ENCODE measurements at places on chromosomes 1 and 21.

- H3K36me3 ChIP-seq = no peaks in the 10 kb centered on the region
- H3K4me3 ChIP-seq = no peak overlapping the region
- H3K4me1 ChIP-seq = peaks cover 33% of the 10 kb centered on the region
- peak; percentile 23 for DNase-seq
Observed at GRCh38 chr1:149936992-149937705, 470 bp upstream of the MTMR11 start.

GRCh38 chr1:21262293-21263051 lies 27.8 kb downstream of the ECE1 start:
- no peak for DNase-seq
- no peaks in the 10 kb centered on the region for H3K27me3 ChIP-seq
- peaks cover 56% of the 10 kb centered on the region for H3K4me1 ChIP-seq
- H3K27ac ChIP-seq = peak overlapping the region; percentile 93

GRCh38 chr1:53804791-53805505 lies 33.1 kb downstream of the NDC1 start:
- no peak overlapping the region for H3K27ac ChIP-seq
- H3K27me3 ChIP-seq = no peaks in the 10 kb centered on the region
- peaks cover 46% of the 10 kb centered on the region for H3K36me3 ChIP-seq
- no peak for DNase-seq
- no peak overlapping the region for H3K4me3 ChIP-seq

DNA sequence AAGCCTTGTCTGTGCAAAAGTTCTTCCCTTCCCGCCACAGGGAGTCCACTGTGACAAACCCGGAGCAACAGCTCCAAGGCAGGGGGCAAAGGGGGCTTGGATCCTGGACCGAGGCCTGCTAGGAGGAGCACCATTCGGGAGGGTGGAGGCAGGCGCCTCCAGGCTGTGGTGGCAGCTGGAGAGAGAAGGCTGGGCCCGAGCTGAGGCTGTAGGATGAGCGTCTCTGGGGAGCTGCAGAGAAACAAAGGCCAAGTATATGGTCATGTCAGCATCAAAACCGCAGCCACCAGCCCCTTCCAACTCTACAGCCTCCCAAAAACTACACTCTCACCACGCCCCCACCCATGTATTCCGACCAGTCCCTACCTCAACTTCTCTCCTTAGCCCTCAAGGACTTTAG lies 579 bp downstream of the SH3BP5L start:
- peaks cover 23% of the 10 kb centered on the region for H3K36me3 ChIP-seq
- peak overlapping the region; percentile 99 for H3K27ac ChIP-seq
- peaks cover 63% of the 10 kb centered on the region for H3K4me1 ChIP-seq
- peak overlapping the region; percentile 85 for H3K4me3 ChIP-seq

DNA sequence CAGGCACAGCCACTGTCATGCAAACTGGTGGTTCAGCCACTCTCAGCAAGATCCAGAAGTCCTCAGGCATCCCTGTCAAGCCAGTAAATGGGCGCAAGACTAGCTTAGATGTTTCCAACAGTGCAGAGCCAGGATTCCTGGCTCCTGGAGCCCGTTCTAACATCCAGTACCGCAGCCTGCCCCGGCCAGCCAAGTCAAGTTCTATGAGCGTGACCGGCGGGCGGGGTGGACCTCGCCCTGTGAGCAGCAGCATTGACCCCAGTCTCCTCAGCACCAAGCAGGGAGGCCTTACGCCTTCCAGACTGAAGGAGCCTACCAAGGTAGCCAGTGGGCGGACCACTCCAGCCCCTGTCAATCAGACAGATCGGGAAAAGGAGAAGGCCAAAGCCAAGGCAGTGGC lies 46.6 kb upstream of the IPO9 start:
- H3K4me3 ChIP-seq = no peak overlapping the region
- H3K27me3 ChIP-seq = no peaks in the 10 kb centered on the region
- no peaks in the 10 kb centered on the region for H3K36me3 ChIP-seq
- H3K4me1 ChIP-seq = no peaks in the 10 kb centered on the region
- no peak overlapping the region for H3K27ac ChIP-seq

DNA sequence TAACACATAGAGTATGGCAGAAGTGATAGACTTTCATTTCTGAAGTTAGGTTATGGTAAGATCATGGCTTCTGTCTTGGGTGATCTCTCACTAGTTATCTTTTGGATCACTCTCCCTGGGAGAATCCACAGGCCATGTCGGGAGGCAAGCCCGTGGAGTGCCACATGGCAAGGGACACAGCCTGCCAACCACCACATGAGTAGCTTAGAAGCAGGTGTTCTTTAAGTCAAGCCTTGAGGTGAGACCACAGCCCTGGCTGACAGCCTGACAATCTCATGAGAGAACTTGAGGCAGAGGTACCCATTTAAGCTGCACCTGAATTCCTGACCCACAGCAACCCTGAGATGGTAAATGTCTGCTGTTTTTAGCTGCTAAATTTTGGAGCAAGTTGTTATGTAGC lies 130.4 kb downstream of the KCNN3 start:
- no peak overlapping the region for H3K27ac ChIP-seq
- H3K27me3 ChIP-seq = peaks cover 5% of the 10 kb centered on the region
- DNase-seq = no peak
- H3K4me1 ChIP-seq = peaks cover 52% of the 10 kb centered on the region
- no peaks in the 10 kb centered on the region for H3K36me3 ChIP-seq
- H3K4me3 ChIP-seq = no peak overlapping the region

DNA sequence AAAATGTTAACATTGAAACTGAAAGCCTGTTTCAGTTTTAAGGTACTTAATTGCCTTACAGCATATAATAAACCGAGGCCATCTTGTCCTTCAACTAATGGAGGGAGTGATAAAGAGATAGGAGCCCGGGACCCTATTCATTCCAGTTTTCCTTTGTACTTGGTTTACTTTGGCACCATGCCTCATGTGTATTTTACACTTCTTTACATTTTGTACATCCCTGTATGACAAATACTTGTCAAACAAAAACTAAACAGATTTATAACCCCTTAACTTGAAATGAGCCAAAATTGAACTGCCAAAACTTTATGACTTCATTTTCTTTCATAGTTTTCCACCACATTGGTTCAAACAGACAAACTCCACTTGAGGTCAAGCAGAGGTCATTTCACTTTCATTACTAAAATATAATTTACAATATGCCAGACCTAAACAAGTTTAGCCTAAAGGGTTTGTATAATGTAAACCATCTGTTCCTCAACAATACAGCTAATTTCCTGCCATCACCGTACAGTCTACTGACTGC lies 30.9 kb upstream of the UBE2U start:
- H3K27ac ChIP-seq = no peak overlapping the region
- no peak overlapping the region for H3K4me3 ChIP-seq
- DNase-seq = no peak

- peak; percentile 92 for DNase-seq
- peak overlapping the region; percentile 73 for H3K27ac ChIP-seq
- no peaks in the 10 kb centered on the region for H3K27me3 ChIP-seq
- peak overlapping the region; percentile 75 for H3K4me3 ChIP-seq
- H3K4me1 ChIP-seq = peaks cover 30% of the 10 kb centered on the region
Observed at GRCh38 chr1:27365372-27366112, 1.2 kb downstream of the MAP3K6 start.

DNA sequence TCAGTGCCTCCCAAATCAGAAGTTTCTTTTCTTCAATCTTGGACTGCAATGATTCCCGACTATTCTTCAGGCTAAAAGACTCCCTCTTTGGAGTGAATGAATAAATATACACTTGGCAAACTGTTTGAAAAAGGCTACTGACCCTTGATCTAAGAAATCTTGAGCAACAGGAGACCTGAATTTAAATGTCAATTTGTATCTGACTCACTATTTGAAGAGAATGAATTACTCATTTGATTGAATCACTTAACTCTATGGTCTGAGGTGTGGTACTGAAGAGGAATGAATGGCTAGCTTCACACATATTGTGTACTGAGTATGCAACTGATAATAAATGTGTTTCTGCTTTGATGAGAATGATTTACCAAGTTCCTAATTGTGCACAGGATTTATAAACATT lies 4.6 kb upstream of the SMG7 start:
- peaks cover 14% of the 10 kb centered on the region for H3K4me1 ChIP-seq
- no peak for DNase-seq
- H3K27me3 ChIP-seq = peaks cover 7% of the 10 kb centered on the region
- no peak overlapping the region for H3K4me3 ChIP-seq
- no peak overlapping the region for H3K27ac ChIP-seq
- no peaks in the 10 kb centered on the region for H3K36me3 ChIP-seq

GRCh38 chr1:87594736-87595383 lies 266.2 kb downstream of the LMO4 start:
- no peak overlapping the region for H3K4me3 ChIP-seq
- no peak overlapping the region for H3K27ac ChIP-seq
- H3K27me3 ChIP-seq = no peaks in the 10 kb centered on the region
- DNase-seq = no peak
- H3K36me3 ChIP-seq = no peaks in the 10 kb centered on the region

DNA sequence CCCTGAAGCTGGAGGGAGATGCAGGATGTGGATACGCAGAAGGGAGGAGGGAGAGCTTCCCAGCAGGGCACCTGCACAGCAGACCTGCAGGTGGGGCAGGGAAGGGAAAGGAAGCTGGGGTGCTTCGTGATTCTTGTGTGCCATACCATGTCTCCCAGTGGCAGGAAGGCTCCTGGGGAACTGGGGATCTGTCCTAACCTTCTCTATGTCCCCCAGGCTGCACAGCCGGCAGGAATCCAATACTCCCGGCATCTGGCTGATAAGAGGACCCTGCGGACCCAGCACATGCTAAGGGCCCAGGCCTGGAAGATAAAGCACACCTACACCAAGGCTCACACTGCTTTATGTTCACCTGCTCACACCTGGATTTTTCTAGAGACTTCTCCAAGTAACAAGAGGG lies 79.4 kb downstream of the ITPKB start:
- DNase-seq = no peak
- H3K4me3 ChIP-seq = no peak overlapping the region
- no peaks in the 10 kb centered on the region for H3K4me1 ChIP-seq
- H3K27ac ChIP-seq = peak overlapping the region; percentile 94

- no peak overlapping the region for H3K4me3 ChIP-seq
- no peaks in the 10 kb centered on the region for H3K27me3 ChIP-seq
Observed at GRCh38 chr21:34810786-34811185, 142.0 kb downstream of the CLIC6 start.

DNA sequence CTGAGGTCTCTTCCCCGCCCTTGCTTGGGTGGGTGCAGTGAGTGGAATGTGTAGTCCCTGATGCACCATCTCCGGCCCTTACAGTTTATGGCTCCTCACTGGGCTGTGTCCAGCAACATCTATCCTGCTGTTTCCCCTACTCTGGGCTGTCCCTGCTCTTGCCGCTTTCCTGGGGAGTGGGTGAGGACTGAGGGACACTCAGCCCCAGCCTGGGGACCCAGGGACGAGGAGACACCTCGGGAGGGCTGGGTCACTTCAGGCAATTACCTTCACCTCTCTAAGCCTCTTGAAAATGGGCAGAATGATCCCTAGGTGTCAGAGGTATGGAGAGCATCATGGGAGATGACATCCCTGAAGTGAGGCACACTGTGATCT lies 13.6 kb upstream of the LRP8 start:
- peaks cover 10% of the 10 kb centered on the region for H3K36me3 ChIP-seq
- no peak overlapping the region for H3K4me3 ChIP-seq
- H3K27me3 ChIP-seq = no peaks in the 10 kb centered on the region
- peaks cover 14% of the 10 kb centered on the region for H3K4me1 ChIP-seq
- H3K27ac ChIP-seq = peak overlapping the region; percentile 29

GRCh38 chr1:41416552-41417334 lies 55.5 kb downstream of the FOXO6 start:
- peak; percentile 78 for DNase-seq
- H3K27me3 ChIP-seq = peaks cover 7% of the 10 kb centered on the region
- no peaks in the 10 kb centered on the region for H3K36me3 ChIP-seq
- no peak overlapping the region for H3K4me3 ChIP-seq
- no peak overlapping the region for H3K27ac ChIP-seq

DNA sequence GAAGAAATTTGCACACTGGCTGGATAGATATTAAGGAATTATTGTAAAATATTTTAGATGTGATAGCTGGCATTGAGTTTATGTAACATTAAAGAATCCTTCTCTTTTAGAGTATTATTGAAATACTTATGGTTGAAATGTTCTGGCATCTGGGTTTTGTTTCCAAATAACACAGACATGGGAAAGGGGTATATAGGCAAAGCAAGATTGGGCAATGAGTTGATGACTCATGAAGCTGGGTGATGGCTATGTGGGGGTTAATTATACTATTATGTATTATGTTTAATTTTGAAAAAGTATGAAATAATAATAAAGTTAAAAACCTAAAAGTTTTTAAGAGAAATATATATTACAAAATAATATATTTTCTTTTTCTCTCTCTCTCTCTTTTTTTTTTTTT lies 12.5 kb upstream of the PTPN14 start:
- no peak overlapping the region for H3K4me3 ChIP-seq
- no peak for DNase-seq
- no peaks in the 10 kb centered on the region for H3K36me3 ChIP-seq
- H3K27ac ChIP-seq = no peak overlapping the region

DNA sequence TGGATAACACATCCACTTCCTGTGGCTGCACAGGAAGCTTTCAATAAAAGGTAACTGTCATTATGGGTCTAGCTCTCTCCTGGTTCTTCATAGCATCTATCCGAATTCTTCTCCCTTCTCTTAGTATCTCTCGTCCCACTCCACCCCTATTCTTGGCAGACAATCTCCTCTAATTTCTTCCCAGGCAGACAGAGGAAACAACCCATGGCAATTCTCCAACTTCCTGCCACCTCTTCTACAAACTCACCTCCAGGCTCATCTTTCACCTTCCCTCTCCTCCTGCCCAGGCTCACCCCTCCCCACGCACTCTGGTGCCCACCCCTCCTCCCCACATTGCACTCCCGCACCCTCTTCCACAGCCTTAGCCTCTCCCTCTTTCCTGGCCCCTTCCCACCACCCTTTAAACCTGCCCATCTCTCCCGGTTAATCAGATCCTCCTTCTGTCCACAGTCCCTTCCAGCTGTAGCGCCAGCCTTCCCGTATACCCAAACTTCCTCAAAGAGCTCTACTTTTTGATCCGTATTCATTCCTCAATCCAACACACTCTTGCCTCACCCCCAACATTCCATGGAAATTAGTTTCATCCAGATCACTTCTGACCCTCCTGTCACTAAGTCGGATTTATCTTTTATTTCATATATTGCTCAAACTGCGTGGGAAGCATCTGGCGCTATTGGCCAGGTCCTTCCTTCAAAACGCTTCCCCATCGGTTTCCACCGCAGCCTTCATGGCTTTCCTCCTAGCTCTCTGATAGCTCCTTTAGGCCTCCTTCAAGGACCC lies 25.9 kb downstream of the SHISA4 start:
- DNase-seq = no peak
- H3K27me3 ChIP-seq = peaks cover 9% of the 10 kb centered on the region
- no peak overlapping the region for H3K4me3 ChIP-seq
- no peak overlapping the region for H3K27ac ChIP-seq
- no peaks in the 10 kb centered on the region for H3K4me1 ChIP-seq
- no peaks in the 10 kb centered on the region for H3K36me3 ChIP-seq

DNA sequence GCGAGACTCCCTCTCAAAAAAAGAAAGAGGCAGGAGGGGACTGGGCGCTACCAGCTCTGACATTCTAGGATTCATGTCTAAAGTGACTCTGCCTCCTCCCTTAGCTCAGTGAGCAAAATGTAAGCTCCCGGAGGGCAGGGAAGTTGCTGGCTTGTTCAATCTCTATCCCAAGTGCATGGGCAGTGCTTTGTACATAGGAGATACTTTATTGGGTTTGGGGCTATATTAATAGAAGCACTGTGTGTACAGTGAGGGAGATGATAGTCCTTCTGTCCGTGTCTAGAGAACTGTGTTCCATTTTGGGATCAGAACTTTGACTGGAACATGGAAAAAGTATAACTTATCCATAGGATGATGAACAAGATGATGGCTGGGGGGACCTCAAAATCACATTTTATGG lies 16.7 kb upstream of the LUZP1 start:
- H3K27ac ChIP-seq = no peak overlapping the region
- DNase-seq = no peak
- H3K4me3 ChIP-seq = no peak overlapping the region
- peaks cover 4% of the 10 kb centered on the region for H3K4me1 ChIP-seq
- H3K36me3 ChIP-seq = no peaks in the 10 kb centered on the region
